ENCODE measurements at places on chromosomes 12 and 14.

GRCh38 chr12:129064209-129064855, 211.1 kb downstream of the GLT1D1 start:
- no peak for DNase-seq

- DNase-seq = no peak
Observed at GRCh38 chr12:123723011-123723410, 10.9 kb downstream of the ATP6V0A2 start.

DNA sequence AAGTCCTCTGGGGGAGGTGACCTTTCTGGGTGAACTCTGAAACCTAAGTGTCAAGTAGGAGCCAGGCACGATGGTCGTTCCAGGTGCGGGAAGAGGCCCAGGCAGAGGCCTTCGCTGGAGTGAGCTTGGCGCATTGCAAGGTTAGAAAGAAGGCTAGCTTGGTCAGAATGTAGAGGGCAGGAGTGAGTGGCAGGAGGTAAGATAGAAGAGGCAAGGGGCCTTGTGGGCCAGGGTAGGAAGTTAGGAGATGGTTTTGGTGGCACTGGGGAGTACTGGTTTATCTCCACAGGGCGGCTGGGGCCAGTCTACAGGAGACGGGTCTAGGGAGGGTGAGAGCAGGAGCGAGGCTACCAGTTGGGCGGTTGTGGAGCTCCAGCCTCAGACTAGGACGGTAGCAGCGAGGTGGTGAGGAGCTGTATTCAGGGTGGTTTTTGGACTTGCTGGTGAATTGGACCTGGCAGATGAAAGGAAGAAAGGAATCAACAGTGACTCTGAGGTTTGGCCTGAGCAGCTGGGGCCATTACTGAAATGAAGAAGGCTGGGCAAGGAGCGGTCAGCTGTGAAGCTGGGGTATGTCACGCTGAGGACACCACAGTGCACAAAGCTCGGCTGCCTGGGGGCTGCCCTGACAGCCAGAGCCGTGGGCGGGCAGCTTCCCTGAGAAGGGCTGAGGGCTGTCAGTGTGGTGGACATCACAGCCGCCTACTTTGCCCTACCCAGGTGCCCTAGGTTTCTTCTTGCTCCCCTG, 9.0 kb downstream of the MLXIP start:
- DNase-seq = no peak

- no peak for DNase-seq
Observed at GRCh38 chr12:128693771-128694170, 130.0 kb downstream of the SLC15A4 start.

DNA sequence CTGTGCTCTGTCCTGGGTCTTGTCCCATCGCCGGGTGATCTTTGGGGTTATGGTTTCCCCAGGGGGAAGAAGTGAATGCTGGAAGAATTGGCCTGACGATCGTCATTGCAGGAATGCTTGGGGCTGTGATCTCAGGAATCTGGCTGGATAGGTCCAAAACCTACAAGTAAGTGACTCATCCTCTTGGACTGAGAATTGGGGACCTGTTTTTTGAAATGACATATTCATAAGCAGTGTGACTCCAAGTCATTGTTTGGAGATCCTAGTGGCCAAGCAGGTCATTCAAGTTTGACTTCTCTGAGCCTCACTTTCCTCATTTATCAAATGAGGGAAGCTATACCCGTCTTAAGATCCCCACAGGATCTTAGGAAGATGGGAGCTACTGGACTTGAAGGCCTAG, 25.8 kb downstream of the ERG28 start:
- DNase-seq = no peak

DNA sequence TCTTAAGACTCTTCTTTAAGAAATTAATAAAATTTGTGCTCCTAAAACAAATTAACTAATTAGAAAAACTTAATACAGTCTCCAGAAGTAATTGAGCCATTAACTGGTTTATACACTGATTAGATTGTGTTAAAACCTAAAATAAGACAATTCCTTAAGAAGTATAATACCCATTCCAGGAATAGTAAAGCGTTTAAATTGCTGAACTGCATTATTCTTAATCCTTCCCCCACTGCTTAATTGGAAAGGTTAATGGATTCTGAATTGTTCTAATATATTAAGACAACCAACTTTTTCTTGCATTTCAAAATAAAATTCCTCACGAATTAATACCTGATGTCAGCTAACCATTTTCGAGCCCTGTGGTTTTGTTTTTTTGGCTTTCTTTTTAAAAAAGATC, 128.4 kb downstream of the KICS2 start:
- DNase-seq = no peak

DNA sequence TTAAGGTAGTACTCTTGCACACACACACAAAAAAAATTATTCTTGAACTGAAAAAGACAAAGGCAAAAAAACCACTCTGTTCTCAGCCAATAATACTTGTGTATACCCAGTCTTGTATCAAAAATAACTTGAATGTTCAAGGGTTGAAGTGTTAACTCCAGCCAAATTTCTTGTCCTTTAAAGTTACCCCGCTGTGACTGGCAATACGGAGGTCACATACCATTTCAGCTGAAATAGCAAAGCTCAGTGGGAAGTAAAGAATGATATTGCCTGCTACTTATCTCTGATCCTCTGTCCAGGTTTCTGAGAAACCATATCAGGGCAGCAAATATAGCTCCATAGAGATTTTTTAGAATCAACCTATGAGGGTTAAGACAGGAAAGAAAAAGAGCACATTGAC, 167.4 kb downstream of the C12orf50 start:
- no peak for DNase-seq

DNA sequence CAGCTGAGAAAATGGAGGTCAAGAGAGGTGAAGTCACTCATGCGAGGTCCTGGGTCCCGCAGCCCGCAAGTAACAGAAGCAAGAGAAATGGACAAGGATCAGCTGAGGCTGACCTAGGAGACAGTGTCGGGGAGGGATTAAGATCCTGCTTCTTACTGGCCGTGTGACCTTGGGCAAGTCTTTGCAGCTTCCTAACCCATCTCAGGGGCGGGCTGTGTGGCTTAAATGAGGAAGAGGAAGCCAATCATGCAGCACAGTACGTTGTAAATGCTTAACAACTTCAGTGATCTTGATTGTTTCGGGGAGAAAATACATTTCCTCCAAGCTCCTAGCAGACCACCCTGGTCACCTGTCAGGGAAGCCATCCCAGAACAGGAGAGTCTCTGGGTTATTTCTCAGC, 7.1 kb upstream of the PGF start:
- no peak for DNase-seq

- no peak for DNase-seq
Observed at GRCh38 chr12:120684523-120684932, 2.4 kb upstream of the MLEC start.

DNA sequence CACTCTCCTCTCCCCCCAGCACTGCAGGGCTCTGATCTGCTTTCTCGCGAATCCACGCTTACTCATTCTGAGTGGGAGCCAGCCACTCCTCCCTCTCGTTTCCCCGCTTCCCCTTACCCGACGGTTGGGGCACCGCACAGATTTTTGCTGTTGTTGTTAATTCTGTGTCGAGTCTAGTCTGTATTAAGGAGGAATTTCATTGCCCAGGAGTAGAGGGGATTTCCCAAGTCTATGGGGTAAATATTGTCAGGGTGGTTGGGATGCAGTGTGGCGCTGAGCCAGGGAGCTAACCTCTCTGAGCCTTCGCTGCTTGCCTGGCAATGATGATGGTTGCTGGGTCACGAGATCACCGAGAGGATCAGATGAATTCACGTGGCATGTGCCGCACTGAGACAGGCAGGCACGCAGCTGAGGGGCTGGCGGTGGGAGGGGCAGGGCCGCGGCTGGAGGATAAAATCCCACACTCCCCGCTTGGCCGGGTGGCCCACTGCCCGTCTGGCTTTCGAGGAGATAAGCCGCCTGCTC, 18.5 kb downstream of the NCOR2 start:
- DNase-seq = no peak

- no peak for DNase-seq
Observed at GRCh38 chr12:95169368-95169767, 47.9 kb downstream of the FGD6 start.

DNA sequence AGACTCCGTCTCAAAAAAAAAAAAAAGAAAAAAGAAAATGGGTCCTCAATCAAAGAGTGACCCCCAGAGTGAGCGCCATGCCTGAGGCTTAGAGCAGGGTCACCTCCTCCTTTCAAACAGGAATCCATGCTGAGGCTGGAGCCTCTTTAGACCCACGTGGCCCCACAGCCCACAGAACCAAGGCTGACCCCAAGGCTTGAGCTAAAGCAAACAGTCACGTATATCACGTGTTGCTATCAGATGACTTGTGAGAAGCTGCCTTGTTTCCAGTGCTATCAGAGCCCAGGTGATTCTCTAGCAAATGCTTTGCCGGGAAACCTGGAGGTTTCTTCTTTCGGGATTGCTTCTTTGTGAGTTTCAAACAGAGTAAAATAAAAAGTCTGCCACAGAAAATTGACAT, 31.7 kb upstream of the DYNC1H1 start:
- no peak for DNase-seq

DNA sequence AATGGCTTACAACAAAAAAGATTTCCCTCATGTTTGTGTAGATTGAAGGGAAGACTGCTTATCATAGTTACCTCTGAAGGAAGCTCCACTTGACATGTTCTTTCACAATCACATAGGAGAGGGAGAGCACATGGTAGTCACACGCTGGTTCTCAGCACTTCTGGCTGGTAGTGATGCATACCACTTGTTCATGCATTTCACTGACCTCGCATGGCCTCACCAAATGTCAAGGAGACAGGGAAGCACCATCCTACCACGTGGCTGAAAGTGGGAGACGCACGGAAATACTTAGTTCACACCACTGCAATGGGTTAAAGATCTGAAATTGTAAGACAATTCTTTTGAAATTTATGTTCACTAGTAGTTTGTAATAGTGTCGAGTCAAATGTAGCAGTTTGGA, 74.0 kb downstream of the PDE3A start:
- DNase-seq = no peak

DNA sequence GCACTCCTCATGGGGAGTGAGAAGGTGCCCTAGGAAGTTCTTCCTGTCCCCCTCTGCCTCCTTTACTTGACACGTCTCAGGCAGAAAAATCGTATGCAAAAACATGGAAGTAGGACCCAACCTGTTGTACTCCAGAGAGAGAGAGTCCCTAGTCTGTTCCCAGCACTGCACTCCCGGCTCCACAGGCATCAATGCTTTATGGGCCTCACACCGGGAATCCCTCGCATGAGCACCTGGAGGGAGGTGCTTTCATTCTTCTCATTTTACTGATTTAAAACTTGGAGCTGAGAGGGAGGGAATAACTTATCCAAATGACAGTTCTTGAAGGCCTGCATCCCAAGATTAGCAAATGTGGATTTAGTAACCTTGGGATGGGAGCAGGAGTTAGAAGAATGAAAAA, 1101.4 kb downstream of the BCL11B start:
- DNase-seq = no peak

- no peak for DNase-seq
Observed at GRCh38 chr14:50529288-50530179, 2.8 kb downstream of the MAP4K5 start.

- DNase-seq = no peak
Observed at GRCh38 chr14:52733824-52734223, 3.9 kb downstream of the STYX start.

- DNase-seq = no peak
Observed at GRCh38 chr12:12870465-12870864, 20.9 kb upstream of the GPRC5A start.

- no peak for DNase-seq
Observed at GRCh38 chr14:69327507-69327906, 67.5 kb downstream of the GALNT16 start.

- DNase-seq = no peak
Observed at GRCh38 chr14:93375673-93376156, 28.7 kb downstream of the COX8C start.

DNA sequence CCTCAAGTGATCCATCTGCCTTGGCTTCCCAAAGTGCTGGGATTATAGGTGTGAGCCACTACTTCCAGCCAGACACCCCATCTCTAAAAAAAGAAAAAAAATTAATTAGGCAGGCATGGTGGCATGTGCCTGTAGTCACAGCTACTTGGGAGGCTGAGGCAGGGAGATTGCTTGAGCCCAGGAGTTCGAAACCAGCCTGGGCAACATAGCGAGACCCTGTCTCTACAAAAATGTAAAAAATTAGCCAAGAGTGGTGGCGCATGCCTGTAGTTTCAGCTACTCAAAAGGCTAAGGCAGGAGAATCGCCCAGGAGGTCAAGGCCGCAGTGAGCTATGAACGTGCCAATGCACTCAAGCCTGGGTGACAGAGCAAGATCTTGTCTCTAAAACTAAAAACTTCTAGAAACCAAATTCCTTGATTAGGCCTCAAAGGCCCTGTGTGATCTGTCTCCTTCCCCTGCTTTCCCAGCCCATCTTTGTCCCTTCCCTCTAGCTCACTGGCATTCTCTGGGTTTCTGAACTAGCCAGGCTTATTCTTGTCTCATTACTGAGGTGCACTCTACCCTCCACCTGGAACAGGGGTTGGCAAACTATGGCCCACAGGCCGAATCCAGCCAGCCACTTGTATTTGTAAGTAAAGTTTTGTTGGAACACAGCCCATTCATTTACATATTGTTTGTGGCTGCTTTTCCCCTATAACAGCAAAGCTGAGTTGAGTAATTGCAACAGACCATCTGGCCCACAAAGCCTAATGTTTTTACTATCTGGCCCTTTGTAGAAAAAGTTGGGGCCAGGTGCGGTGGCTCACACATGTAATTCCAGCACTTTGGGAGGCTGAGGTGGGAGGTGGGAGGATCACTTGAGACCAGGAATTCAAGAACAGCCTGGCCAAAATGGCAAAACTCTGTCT, 17.2 kb upstream of the TPCN1 start:
- no peak for DNase-seq

DNA sequence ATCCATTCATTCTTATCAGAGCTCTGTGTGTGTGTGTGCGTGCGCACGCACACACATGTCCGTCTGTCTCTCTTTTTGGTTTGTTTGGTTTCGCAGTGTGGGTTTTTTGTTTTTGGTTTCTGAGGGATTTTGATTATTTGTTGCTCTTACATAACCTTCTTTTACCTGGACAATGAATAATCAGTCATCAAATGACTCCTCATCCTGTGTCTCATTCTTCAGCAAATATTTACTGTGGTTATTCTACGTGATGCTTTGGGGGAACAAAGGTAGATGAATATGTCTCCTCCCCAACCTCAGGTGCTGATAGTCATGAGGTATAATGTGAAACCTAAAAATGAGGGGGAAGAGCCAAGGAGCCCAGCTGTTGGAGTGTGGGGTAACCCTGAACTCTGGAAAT, 92.4 kb downstream of the SAMD4A start:
- DNase-seq = no peak

- no peak for DNase-seq
Observed at GRCh38 chr12:99957866-99958466, 26.8 kb downstream of the ANKS1B start.

- no peak for DNase-seq
Observed at GRCh38 chr12:24913130-24913529, 35.8 kb downstream of the BCAT1 start.

GRCh38 chr14:72742838-72743195, 151.1 kb downstream of the DPF3 start:
- no peak for DNase-seq

- no peak for DNase-seq
Observed at GRCh38 chr14:106841701-106842100, 1315.3 kb downstream of the TMEM121 start.
